RPMI7951 (cell line): ENCODE measurements at places on chromosomes 5 and 9. TPM values are rescaled to one million over a fixed set of nuclear protein-coding genes. Genes with fewer than 3 reads are reported as not detected.
A peak's percentile ranks its signal among the peaks of the same experiment; 100 is the strongest.

- no peak for DNase-seq
Measured at GRCh38 chr5:1834721-1835429, 33.7 kb downstream of the NDUFS6 start.

DNA sequence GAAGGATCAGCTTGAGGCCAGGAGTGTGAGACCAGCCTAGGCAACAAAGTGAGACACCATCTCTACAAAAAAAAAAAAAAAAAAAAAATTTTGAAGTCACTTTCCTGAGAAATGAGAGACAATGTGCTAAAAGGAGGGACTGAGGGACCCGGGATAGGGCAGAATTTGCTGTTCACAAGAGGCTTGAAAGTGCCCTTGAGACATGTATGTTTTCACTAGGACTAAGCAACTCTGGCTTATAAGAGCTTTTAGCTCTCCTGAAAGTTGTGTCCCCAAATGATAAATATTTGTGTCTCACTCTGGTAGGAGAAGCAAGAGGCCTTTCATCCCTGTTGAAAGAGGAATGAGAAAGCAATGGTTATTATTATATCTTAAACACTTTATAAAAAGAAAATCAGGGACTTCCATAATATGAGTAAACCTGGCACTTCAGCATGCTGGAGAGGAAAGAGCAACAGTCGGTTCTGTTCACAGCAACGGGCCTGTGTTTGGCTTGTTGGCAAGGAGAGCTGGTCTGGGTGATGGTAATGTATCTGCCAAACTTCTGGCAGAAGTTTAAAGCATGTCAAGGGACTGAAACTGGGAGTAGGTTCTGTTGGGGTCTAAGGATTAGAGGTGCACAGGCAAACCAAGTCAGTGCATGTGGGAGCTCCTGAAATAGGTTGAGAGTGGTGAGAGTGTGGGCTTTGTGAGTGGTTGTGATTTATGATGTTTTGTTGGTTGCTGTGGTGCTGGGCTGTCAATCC, 32.2 kb downstream of the ENTREP1 start:
- DNase-seq, result no peak

DNA sequence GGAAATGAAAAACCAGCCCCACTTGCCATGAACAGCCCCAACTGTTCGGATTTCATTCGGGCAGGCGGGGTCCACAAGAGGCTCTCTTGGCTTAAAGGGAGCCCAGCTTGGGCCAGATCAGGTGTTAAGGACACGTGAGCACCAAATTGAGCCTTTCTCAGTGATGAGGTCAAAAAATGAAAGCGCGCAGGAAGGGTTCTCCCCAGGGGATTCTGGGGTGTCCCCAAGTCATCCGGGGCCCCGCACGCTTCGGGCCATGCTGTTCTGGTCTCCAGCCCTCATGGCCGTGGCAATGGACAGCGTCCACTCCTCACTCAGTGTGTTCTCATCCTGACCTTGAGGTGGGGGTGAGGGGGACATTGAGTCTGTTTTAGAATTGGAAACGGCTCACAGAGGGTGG, 10.9 kb downstream of the AK1 start:
- DNase-seq, result no peak

GRCh38 chr5:54868511-54869483, 116.6 kb downstream of the ESM1 start:
- no peak for DNase-seq

The SLC27A4 gene
- 19.2 and 22.1 TPM in 2 replicates for total RNA-seq

DNA sequence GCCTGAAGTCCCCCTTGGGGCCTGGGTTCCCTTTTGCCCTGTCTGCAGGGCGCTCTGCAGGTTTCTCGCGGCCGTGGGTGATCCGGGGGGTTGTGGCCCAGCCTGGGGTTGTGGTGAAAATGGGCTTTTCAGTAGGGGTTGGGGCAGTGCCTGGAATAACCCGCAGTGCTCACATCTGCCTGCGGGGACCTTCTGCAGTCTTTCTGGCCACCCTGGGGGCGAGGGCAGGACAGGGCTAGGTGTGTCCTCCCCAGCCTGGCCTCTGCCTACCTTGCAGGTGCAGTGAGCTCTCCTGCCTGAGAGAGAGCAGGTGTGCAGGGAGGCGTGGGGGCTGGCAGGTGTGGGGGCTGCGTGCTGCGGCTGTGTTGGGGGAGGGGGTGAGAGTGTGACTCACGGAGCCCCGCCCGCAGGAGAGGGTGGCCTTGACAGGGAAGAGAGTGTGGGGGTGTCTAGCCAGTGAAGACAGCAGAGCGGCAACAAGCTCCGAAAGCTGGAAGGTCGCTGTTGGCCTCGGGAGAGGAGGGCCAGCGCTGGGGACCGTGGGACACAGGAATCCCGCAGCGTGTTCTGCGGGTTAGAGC, 131.4 kb downstream of the MRPL36 start:
- no peak for DNase-seq

GRCh38 chr9:98930792-98931191, 12.9 kb upstream of the COL15A1 start:
- no peak for DNase-seq

DNA sequence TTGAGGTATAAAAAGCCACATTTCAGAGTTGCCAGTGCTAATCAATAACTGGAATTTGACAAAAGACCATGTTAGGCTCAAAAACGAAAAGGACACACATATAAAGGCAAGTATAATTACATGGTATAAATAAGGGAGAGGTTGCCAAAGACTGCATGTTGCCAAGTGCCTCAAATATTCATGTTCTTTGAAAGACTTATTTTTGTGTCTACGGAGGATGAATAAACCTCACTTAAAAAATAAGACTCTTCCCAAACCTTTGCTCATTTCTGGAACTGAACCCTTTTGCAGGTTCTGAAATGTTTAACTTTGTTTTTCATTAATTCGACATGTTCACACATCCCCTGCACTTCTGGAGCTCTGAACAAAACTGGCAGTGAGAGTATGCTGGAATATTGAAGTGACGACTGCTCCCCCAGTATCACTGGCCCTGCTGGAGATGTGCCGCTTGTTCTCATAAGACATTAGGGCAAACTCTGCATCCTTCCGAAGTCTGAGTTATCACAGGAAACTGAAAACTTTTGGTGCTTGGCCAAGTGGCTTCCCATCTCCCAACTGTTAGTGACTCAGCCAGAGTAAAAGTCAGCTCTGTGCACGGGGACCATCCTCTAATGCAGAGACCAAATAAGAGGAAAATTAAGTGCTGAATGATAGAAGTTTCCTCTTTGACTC, 336.8 kb downstream of the GLIS3 start:
- DNase-seq, result peak; percentile 87

DNA sequence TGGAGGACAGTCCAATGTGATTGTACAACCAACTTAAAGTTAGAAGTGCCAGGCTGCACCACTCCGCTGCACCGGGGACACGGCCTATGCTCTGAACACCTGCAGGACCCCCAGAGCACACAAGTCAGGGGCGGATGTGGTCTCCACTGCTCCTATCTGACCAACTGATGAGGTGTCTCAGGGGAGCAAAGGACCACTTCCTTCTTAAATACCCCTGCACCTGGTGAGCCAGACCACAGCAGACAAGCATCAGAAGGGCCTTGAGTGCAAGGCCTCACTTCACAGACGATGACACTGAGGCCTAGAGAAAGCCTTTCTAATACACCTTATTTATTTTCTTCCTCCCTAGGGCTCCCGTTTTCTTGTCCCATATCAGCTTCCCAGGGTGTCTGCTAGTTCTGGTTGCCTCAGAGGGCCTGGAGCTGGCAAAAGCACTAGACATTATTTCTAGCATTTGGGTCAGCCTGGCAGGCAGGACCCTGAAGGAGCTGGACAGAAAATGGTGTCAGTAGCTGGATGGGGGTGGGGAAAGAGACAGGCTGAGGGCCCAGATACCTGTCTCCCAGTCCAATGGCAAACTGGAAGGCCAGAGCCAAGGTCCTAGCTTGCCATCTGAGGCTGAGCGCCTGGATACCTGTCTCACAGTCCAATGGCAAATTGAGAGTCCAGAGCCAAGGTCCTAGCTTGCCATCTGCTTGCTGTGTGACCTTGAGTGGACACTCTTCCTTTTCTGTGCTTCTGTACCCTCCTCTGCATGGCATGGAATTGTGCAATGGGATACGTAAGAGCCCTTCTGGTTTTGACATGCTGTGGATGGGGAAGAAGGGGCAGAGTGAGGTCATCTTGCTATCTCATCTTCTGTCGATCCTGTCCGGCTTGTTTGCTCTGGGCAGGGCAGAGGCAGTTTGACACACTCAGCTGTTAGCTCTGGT, 9.0 kb downstream of the CCDC69 start:
- DNase-seq, result no peak

The CDH9 gene
- not detected in 2 replicates for total RNA-seq

- no peak for DNase-seq
Measured at GRCh38 chr5:141269195-141269594, 24.0 kb downstream of the PCDHB15 start.

DNA sequence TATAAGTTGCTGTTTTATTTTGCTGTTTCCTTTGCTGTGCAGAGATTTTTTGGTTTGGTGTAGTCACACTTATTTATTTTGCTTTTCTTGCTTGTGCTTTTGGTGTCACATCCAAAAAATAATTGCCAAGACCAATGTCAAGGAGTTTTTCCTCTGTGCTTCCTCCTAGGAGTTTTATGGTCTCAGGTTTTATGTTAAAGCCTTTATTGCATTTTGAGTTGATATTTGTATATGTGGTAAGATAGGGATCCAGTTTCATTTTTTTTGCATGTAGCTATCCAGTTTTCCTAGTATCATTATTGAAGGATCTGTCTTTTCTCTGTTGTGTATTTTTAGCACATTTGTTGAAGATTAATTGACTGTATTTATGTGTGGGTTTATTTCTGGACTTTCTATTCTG, 210.6 kb downstream of the ARHGEF28 start:
- DNase-seq, result no peak

DNA sequence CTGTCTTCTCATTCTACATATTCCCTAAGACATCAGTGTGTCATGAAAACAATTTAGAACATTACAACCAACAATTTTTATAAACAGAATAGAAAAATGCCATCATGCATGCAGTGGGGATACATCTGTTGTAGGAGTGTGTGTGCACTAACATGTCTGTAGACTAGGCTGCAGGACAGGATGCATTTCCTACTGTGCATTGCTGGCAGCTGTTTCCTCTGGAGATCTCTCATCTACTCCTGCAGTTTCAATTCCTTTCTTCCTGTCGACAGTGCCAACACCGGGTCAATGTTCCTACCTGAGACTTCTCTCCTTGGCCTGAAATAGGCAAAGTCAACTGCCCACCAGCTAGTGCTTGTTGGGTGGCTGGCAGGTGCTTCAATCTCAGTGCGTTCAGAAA, 69.8 kb downstream of the ANKH start:
- DNase-seq, result no peak

DNA sequence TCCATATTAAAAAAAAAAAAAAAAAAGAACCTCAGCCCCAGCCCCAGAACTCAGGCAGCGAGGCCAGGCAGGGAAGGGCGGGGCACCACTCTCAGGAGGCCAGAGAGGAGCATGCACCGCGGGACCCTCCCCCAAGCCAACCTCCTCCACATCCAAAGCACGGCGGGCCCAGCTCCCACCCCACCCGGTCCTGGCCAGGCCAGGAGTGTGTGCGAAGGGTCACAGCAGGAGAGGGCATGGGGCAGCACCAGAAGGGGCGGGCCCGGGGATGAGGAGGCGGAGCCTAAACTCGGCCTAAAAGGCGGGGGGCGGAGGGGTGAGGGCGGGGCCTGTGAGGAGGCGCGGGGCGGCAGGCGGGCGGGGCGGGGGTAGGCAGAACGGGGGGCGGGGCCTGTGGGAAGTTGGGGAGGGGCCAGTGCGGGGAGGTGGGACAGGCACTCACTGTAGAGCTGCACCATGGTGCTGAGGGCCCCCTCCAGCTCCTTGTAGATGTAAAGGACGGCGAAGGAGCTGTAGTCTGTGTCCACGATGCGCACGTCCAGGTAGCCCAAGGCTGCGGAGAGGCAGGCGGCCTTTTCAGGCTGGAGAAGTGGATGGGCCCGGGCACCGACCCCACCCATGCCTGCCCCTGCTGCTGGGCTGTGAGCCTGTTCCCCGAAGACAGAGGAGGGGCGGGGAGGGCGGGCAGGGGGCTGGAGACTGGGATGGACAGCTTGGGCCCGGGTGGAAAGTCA, 1.2 kb downstream of the LCN15 start:
- DNase-seq, result peak; percentile 7

The MXD3 gene
- total RNA-seq, result 50.6 and 72.9 TPM in 2 replicates

DNA sequence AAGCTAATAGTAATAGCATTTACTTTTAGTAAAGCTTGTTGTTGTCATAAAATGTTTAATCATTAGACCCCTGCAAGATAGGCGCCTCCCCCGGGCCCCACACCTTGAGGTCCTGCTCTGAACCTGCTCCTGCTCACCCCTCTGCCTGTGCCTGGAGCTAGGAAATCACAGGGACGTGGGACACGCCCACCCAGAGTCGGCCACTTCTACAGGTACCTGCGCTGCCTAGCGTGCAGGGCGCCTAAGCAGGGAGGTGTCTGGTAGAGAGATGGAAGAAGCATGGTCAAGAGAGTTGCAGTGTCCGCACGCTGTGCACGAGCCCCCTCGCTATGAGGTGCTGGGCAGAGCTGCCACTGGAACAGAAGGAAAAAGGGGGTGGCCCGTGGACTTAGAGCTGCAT, 52.6 kb downstream of the HINT1 start:
- DNase-seq, result no peak

DNA sequence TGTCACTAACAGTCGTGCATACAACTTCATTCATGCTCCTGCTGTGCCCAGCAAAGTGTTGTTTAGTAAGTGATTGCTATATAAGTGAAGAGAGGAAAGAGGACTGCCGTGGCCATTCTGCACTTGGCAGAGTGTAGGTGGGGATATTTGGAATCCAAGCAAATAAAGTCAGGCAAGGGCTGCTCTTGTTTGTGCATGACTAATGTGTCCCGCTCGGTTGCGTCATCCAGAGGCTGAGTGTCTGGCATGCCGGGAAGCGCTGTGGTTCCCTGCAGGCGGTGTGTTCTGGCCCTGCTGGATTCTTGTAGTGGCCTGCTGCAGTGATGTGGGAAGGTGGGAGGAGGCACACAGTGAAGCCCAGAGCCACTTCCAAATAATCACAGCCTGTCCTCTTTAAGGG, 136.9 kb upstream of the ANKH start:
- peak; percentile 96 for DNase-seq

DNA sequence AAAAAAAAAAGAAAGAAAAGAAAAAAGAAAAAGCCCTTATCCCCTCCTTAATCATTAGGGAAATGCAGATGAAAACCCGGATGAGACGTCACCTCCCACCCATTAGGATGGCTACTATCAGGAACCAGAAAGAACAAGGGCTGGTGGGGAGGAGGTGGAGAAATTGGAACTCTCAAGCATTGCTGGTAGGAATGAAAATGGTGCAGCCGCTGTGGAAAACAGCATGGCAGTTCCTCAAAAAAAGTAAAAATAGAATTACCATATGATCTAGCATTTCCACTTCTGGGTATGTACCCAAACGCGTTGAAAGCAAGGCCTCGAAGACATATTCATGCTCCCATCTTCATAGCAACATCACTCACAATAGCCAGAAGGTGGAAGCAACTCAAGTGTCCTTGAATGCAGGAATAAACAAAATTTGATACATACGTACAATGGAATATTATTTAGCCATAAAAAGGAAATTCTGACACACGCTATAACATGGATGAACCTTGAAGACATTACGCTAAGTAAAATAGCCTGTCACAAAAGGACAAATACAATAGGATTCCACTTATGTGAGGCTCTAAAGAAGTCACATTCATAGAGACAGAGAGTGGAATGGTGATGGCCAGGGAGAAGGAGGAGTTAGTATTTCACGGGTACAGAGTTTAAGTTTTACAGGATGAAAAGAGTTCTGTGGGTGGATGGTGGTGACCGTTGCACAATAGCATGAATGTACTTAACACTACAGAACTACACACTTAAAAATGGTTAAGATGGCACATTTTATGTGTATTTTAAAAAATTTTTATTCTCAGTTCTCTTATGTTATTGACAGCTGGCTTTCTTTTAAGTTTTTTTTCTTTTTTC, 166.8 kb upstream of the IER5L start:
- DNase-seq, result no peak

The LMBRD2 gene
- 7.0 and 7.7 TPM in 2 replicates for total RNA-seq

The ANKRD20A1 gene
- total RNA-seq, result not detected in 2 replicates

The SLC36A3 gene
- not detected in 2 replicates for total RNA-seq
